ENCODE measurements at places on chromosomes 3 and 15. TPM values are rescaled to one million over a fixed set of nuclear protein-coding genes. Genes with fewer than 3 reads are reported as not detected.

Gene GOLGA8J
- not detected for polyA plus RNA-seq

Gene KLHL24
- 15.6 TPM for polyA plus RNA-seq

Gene CCR1
- 15.5 TPM for polyA plus RNA-seq

Gene PLA2G4F
- polyA plus RNA-seq: not detected

Gene ISLR
- 65.8 TPM for polyA plus RNA-seq

Gene NANOGP8
- polyA plus RNA-seq: not detected

Gene CKMT1B
- 2.4 TPM for polyA plus RNA-seq

Gene ELL3
- 1.2 TPM for polyA plus RNA-seq

Gene KIF23
- 1.5 TPM for polyA plus RNA-seq

Data from adipose tissue (tissue), 3 donors.